ENCODE measurements at places on chromosomes 3 and 15.
A peak's percentile ranks its signal among the peaks of the same experiment; 100 is the strongest.

DNA sequence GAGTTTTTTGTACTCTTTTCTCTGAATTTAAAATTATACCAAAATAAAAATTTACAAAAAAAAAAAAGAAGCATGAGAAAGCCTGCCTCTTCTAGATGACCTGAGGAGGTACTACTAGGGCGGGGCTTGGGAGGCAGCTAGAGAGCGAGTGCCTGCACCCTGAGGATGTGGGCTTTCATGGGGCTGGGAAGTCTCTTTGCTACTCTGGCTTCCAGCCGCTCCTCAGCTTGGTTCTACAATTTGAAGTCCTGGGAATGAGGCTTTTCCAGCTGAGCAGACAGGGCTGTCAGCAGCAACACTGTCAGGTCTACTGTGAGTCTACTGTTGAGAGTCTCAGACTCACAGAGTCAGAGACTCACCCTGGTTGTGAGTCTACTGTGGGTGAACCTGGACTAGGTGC lies 8.2 kb upstream of the PSTPIP1 start:
- no peak for DNase-seq

DNA sequence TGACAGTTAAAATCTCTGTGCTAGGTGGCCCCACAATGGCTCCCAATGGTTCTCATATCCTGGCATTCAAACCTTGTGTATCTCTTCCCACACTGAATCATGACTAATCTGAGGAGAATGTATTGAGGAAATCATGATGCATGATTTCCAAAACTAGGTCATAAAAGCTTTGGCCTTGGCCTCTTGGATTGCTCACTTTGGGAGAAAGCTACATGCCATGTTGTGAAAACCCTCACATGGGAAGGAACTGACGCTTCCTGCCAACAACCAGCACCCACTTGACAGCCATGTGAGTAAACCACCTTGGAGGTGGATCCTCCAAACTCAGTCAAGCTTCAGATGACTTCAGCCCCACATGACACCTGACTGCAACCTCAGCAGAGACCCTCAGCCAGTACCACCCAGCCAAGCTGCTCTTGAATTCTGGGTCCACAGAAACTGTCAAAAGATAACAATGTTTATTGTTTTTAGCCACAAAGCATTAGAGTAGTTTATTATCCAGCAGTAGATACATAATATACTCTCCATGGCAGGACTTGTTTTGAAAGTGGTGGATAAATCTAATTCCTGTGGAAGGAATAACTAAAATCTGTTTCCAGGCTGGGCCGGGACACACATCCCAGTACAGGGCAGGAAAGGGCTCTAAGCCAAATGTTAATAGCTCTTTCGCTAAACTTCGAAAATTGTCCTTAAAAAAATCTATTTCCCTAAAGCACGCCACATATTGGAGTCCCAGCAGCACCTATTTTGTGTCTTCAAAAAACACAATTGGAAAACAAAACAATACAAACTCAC lies 1.0 kb upstream of the ZNF620 start:
- DNase-seq, result no peak

DNA sequence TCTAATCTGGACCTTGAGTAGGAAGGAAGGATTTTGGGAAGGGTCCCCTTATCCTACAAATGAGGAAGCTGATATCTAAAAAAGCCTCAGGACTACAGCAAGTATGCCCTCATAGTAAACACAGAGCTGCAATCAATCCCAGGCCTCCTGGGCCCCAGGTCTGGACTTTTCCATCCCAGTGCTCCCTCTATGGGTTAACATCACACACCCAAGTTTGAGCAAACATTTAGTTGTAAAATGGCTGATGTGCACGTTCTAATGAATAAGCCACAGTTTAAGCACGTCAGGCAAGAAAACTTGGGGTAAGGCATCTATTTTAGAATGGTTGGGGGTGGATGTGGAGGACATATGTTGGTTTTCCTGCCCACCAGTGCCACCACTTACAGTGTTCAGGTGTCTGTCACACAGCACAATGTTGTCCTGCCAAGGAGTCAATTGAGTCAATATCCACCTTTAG lies 44.3 kb upstream of the UBE2E1 start:
- DNase-seq, result peak; percentile 44

- no peak for DNase-seq
Observed at GRCh38 chr3:195773956-195774537, 37.7 kb downstream of the MUC4 start.

GRCh38 chr3:65995030-65995429 lies 43.7 kb downstream of the MAGI1 start:
- no peak for DNase-seq

- DNase-seq, result no peak
Observed at GRCh38 chr15:40063563-40064011, 24.6 kb upstream of the SRP14 start.

DNA sequence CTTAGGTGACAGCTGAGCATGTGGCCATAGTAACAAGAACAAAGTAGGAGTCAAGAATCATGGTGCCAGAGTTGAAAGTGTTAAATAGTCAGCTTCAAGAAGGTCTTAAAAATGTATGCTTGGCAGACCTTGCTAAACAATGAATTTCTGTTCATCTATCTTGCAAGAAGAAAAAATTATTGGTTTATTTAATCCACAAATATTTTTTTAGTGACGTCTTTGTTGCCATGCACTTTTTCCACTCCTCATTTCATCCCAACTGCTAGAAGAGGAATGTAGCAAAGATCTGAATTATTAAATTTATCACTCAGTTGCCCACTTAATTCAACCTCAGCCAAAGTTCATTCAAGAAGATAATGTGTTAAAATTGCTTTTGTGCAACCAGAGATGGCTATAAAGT lies 3.2 kb upstream of the SLC4A7 start:
- DNase-seq, result no peak

GRCh38 chr3:152094406-152094805 lies 174.3 kb upstream of the MBNL1 start:
- DNase-seq, result no peak

- DNase-seq, result no peak
Observed at GRCh38 chr3:184783319-184783718, 28.6 kb upstream of the VPS8 start.

GRCh38 chr3:66483409-66483906 lies 17.4 kb downstream of the LRIG1 start:
- no peak for DNase-seq

- DNase-seq, result no peak
Observed at GRCh38 chr3:39187372-39188155, 4.8 kb downstream of the XIRP1 start.

GRCh38 chr3:5441401-5441800 lies 253.9 kb downstream of the EDEM1 start:
- DNase-seq, result no peak

DNA sequence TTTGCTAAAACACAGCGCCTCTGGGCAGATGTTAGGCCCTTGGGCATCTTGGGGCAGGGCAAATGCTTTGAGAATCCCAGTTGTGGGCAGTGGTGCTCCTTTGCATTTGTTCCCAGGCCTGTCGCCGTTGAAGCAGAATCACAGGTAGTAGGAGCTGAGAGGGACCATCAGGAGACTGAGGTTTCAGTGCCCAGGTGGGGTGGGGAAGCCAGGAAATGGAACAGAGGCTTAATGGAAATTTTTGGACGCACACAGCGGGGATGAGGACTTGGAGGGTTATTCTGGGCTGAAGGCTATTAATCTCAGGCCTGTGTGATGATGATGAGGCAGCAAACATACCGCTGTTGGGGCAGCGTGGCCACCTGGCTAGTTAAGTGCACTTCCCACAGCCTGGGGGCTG lies 99.5 kb downstream of the SV2B start:
- no peak for DNase-seq

GRCh38 chr3:134486577-134487041 lies 752 bp downstream of the CEP63 start:
- peak; percentile 25 for DNase-seq

GRCh38 chr3:38725726-38726419 lies 76.4 kb upstream of the SCN5A start:
- DNase-seq, result no peak

- DNase-seq, result no peak
Observed at GRCh38 chr15:64092075-64092820, 1.4 kb downstream of the CIAO2A start.

DNA sequence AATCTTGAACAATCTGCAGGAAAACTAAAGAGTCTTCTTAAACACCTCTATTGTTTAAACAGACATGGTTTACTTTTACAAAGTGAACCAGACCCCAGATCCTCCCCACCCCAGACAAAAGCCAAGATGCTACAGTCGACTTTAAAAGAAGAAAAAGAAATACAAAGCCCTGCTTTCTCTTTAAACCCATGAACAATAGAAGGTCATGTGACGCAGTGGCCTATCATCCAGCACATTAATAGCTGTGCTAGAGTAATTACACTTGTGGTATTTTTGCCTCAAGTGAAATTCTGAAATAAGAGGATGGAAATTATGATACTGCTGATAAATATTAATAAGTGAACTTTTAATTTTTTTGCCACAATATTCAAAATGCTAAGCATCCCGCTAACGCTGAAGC lies 613.4 kb downstream of the FOXP1 start:
- no peak for DNase-seq

DNA sequence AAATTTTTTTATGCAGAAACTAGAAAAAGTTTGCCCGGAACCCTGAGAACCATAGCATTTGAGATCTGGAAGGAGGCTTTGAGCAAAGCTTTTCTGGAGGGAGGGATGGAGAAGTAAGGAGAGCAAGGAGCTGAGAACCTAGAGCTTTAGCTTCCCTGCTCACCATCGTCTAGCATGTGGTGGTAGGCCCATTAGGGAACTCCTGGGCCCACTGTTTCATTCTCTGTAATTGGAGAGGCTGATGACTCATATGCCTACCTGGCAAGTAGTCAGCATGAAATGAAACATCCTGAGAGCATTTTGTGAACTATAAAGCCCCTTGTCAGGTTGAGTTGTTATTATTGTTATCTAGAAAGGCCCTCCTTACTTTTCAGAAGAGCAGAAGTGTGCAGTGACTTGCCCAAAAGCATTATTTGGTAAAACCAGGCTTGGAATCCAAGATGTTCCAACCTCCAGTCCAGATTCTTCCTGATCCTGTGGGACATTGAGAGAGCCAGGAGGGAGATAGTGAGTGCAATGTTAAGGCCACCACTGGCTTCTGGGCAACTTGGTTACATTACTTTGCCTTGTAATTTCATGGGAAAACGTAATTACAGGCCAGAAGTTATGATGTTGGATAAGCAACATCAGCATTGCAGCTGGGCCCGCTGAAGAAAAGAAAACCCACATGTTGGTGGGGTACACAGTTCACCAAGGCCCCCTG lies 104.5 kb upstream of the BFSP2 start:
- peak; percentile 10 for DNase-seq

GRCh38 chr3:131053043-131053859 lies 26.6 kb downstream of the NEK11 start:
- no peak for DNase-seq

DNA sequence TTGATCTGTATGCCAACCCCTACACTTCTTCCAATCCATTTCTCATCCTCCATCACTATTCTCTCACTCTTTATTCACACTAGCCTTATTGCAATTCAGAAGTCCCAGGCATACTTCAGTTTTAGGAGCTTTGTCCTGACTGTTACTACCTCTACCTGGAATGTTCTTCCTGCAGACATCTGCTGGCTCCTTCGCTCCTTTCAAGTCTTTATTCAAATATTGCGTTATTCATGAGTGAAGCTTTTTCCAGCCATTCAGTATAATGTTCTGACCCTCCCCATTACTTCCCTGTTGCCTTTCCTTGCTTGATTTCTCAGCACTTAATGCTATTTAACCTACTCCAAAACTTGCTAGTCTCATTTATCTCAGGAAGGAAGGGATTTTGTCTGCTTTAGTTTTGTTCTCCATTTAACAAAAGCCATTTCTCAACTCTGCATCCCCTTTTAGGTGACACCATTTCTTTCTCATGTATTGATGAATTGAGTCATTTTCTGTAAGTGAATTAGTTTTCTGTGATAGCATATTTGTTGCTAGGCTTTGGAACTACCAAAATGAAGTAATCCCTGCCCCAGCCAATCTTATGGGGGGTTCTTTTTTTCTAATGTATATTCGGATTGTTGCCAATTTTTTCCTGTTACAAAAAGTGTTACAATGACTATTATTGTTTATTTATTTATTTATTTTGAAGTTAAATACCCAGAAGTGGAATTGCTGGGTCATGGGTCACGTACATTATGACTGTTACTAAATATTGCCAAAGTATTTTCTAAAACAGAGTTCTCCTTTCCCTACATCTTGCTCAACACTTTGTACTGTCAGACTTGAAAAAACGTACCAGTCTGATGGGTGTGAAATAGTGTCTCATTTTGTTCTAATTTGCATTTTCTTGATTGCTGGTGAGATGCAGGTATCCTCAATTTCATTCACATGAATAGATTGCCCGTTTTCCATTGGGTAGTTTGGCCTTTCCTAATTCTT lies 9.4 kb downstream of the ATP11B start:
- DNase-seq, result no peak

GRCh38 chr15:86620641-86621349 lies 541.1 kb downstream of the AGBL1 start:
- DNase-seq, result no peak

Measured in GM13977 (cell line).